Stimulated activated CD8-positive, alpha-beta memory T cell treated with anti-CD3 and anti-CD28 coated beads, Interleukin-4, amount 100 ng/mL, for 1 hour (primary cell): ENCODE measurements at places on chromosomes 5 and 9.

DNA sequence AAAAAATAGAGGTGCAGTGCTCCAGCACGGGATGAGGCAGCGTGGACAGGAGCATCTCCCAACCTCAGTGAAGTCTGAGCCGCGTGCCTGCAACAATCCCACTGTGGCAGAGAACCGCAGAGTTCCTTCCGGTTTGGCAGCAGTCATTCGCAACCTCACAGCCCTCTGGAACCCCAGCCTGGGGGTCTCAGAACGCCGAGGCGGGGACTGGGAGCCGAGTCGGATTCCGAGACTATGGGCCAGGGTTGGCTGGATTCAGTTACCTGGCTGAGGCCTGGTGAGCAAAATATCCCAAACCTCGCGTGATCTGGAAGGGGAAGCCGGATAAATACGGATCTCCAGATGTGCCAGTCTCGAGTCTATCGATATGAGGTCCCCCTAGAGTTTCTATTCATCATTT lies 27.0 kb downstream of the CDKN2A start:
- DNase-seq: no peak

GRCh38 chr5:83360573-83360972 lies 111.0 kb upstream of the VCAN start:
- no peak for DNase-seq

DNA sequence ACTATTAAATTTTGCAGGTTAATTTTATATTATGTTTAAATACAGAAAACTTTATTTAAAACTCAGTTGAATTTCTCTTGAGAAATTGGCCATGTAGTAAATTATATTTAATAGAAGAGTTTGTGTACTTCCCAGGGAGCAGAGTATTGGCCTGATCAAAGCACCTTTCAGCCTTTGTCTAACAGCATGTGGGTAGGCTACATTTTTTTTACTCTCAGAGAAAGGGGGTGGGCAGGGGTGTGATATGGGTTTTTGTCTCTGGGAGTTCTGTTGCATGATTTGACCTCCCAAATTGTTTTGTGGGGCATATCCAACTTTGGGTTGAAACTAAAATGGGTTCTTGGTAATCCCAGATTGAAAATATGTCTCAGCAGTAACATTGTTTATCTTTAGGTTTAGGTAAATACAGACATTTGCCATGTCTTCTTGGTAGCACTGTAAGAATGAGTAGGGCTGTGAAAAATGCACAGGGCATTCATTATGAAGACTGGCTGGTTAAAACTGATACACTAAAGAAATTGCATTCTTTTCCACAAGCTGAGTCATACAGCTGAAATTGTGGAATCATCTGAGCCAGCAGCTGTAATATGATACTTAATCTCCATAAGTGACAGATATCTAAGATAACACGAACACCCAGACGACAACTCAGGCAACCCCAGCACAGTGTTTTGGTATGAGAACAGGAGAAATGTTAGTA lies 75.4 kb upstream of the CDKN2B start:
- DNase-seq: no peak

DNA sequence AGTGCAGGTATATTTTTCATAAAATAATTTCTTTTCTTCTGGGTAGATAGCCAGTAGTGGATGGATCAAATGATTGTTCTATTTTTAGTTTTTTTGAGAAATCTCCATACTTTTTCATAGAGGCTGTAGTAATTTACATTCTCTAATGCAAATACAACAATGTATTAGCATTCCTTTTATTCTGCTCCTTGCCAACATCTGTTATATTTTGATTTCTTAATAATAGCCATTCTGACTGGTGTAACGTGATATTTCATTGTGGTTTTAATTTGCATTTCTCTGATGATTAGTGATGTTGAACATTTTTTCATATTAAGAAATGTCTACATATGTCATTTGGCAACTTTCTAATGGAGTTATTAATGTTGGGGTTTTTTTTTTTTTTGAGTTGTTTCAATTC lies 27.2 kb upstream of the SLC36A2 start:
- DNase-seq: no peak

GRCh38 chr5:147509710-147510651 lies at the start of gene DPYSL3:
Gene DPYSL3 (minus strand): TSS chr5:147510068. CDS start chr5:147509858, 210 bp downstream.
- no peak for DNase-seq

DNA sequence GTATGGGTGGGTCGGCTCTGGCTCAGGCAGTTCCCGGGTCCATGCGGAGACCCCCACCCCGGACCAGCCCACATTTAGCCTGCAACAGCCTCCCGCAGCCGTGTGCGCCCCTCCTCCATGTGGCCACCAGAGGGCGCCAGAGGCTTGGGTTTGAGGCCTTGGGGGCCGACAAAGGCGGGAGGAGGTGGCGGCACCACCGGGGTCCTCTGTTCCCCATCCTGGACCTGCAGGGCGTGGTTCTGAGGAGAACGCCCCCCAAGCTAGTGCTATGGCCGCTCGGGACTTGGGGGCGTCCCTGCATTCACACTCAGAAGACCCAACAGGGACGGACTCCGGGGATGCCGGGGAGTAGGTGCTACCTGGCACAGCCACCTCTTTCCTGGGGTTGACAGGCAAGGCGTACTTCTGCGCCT lies 16.5 kb downstream of the ASS1 start:
- DNase-seq: peak; percentile 54

DNA sequence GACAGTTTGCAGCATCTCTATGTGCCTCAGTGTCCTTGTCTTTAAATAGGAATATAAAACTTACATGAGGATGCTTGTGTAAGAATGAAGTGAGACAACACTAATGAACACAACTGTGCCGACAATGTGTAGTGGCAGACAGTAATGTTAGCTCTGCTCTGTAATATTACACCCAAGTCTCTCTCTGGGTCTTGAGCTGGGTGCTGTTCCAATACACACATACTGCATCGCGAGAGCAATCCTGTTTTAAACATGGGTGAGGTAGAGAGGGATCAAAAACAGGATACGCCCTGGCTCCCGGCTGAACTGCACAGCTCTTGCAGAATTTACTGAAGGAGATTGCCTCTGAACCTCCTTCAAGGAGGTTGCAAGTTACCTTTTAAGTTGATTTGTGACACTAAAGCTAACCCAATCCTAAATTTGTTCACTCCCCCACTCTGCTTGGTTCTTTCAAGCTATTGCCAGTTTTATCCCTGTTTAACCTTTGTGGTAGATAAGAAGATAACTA lies 155.2 kb upstream of the ISL1 start:
- DNase-seq: no peak

DNA sequence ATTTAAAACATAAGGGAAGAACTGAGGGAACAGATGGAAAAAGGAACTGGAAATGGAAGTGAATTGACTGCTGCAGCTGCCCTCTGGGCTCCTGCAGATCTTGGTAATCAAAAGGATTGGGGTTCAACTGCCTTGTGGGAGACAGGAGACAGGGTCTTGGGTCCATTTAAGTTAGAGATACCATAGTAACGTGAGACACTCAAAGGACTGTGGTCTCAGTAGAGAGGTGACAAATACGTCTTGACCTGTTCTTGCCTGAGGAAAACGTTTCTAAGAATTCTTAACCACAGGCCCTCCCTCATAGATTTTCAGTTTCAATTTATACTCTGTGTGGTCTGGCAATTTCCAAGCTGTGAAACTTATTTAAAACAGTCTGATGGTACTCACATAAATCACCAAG lies 100.8 kb upstream of the DHFR start:
- no peak for DNase-seq

DNA sequence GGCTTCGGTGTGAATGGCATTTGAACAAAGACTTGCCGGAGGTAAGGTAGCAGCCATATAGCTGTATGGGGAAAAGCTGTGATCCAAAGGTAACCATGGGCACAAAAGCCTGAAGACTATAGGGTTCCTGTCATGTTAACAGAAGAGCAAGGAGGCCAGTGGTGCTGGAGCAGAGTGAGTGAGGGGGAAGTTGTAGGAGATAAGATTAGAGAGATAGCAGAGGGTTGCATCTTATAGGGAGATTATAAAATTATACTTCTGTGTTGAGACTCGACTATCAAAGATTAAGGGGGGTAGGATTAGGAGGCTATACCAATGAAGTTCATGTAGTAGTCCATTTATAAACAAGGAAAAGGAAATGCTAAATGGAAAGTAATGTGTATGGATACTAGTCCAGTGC lies 3.3 kb downstream of the NCBP1 start:
- no peak for DNase-seq

- no peak for DNase-seq
Observed at GRCh38 chr9:5848372-5848882, 15.5 kb upstream of the ERMP1 start.

GRCh38 chr5:14595189-14595588 lies 13.6 kb downstream of the OTULINL start:
- DNase-seq: no peak

DNA sequence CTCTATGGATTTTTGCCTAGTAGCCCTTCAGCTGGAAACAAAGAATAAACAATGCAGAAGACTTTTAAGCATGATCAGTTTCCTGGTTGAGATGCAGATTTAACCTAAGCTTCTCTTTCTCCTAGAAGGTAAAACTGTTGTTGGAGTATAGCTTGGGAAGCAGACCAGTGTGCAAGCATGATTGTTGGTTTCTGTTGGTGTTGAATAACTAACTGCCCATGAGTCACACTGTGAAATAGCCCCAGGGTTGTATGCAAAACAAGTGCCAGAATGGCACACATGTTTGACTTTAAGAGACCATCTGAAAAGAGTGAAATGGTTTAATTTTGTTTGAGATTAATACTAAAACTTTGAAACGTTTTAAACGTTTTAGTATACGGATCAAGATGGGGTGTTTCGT lies 227.1 kb downstream of the ARHGEF28 start:
- no peak for DNase-seq

DNA sequence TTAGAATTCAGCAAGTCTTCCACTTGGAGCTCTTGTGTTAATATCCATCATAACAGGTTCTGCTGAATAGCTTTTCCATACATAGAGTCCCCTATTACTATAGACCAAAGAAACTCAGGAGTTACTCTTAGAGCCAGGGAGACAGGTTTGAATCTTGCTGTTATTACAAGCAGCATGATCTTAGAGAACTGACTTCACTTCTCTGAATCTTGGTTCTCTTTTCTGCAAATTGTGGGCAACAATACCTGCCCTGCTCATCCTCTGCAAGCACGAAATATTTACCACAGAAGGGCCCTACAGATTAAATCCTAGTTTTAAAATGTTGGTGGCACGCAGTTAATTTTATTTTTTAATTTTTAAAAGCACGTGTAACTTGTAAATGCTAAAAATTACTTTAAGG lies 111.7 kb downstream of the TLR4 start:
- DNase-seq: no peak

DNA sequence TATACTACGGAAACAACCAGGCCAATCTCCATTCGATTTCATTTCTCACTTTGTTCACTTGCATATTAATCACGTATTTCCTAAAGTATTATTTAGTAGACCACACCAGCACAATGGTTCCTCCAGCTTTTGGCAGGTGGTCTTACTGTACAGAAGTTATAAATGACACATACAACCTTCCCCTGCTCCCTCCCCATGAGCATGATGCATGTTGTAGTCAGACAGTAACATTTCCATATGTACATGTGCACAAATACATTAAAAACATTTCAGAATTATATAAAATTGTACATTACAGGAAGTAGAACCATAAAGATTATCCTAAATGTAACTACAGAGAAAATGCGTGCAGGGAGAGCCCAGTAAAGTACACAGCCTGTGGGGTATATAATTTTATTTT lies 17.0 kb downstream of the SRP19 start:
- no peak for DNase-seq

- DNase-seq: no peak
Observed at GRCh38 chr5:129629575-129629974, 118.3 kb upstream of the MINAR2 start.

GRCh38 chr9:108162664-108163063 lies 673.1 kb upstream of the KLF4 start:
- no peak for DNase-seq

- no peak for DNase-seq
Observed at GRCh38 chr9:130682421-130683121, 11.0 kb upstream of the EXOSC2 start.

GRCh38 chr5:139969318-139969717 lies 73.8 kb downstream of the NRG2 start:
- no peak for DNase-seq

DNA sequence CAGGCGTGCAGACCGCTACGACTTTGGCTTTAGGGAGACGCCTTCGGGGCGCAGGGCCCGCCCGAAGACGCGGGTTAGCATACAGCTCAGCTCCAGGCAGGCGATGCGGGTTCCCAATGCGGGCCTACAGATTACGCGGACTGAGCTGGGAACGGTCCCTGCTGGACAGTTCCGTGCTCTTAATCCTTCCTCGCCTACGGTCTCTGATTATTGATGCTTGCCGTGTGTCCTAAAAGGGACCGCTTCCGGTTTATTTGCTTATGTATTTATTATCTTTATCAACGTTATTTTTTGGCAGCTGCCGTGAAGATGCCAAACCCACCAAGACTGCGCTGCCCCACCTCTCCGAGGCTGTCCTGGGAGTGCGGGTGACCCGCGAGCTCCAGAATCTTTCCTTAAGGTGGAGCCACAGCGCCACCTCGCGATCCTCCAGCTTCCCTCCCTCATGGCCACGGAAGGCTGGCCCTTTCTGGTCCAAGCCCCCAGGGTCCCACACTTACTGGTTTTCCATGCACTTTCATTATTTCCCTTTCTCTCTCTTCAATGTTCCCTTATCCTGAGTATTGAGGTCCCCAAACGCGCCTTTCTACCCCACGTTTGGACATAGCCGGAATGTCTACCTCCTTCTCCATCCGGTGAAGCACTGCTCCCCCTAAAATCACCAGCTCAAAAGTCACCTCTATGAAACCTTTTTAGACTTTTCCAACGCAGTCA lies 7.0 kb upstream of the EBF1 start:
- DNase-seq: no peak

- DNase-seq: no peak
Observed at GRCh38 chr9:25703701-25704357, 25.6 kb upstream of the TUSC1 start.
